NCI-H2171 (cell line): ENCODE measurements at places on chromosomes 6 and 20.

DNA sequence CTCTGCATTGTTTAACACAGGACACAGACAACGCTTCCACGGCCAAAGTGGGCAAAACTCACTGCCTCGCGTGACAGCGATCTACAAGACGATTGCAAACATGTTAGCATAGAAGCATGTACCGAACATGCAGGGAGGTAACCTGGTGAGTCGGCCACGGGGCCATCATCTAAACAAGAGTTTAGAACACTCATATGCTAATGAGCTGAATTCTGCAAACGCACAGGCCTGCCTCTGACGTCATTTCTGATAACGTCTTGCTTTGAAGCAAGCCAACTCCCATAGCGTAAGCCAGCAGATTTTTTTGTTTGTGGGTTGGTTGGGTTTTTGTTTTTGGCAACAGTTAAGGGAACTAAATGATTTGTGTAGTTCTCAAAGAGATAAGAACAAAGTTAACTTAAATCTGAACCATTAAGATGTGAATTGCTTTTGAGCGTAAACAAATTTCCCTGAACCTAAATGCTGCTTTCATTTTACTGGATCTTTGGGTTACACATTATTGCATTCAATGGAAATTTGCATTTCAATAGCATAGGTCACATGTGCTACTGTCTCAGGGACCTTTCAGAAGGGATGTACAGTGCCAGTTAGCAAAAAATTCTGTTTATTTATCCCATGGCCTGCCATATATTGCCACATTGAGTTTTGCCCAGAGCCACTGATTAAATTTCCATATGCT is 184.5 kb upstream of the PDE10A start:
- no peak for DNase-seq

- no peak for DNase-seq
Measured at GRCh38 chr20:22320245-22320915, 264.0 kb downstream of the FOXA2 start.

DNA sequence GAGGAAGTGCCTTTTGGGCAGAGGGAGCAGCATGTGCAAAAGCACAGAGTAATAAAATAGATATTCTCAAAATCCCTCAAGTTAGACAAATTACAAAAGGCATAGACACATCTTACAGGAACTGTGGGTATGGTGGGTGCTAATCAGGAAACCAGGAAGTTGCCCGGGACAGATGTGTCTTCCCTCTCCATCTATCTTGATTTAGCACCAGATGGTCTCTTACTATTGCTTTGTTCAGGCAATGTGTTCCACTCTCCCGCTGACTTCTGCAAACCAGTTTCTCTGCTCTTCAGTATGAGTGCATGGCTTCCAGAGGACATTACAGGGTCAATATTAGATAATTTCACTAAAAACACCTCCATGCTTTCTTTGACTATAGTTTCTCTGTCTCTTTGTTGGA is 13.2 kb downstream of the CITED2 start:
- peak; percentile 37 for DNase-seq

DNA sequence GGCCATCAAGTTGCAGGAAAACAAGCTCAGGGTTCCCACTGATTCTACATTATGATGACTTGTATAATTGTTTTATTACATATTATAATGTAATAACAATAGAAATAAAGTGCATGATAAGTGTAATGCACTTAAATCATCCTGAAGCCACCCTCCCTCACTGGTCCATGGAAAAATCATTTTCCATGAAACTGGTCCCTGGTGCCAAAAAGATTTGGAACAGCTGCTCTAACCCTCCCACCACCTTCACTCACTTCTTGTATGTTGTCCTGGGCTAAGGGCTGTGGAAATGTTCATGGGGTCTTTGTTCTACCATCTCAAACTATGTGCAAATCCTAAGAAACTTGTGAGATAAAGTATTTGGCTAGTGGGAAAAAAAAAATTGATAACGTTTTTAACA is 133.8 kb downstream of the LRRC1 start:
- no peak for DNase-seq

GRCh38 chr20:32125506-32125905 is 16.0 kb downstream of the TM9SF4 start:
- DNase-seq, result no peak

- no peak for DNase-seq
Measured at GRCh38 chr20:14888134-14888533, 550.7 kb upstream of the FLRT3 start.

DNA sequence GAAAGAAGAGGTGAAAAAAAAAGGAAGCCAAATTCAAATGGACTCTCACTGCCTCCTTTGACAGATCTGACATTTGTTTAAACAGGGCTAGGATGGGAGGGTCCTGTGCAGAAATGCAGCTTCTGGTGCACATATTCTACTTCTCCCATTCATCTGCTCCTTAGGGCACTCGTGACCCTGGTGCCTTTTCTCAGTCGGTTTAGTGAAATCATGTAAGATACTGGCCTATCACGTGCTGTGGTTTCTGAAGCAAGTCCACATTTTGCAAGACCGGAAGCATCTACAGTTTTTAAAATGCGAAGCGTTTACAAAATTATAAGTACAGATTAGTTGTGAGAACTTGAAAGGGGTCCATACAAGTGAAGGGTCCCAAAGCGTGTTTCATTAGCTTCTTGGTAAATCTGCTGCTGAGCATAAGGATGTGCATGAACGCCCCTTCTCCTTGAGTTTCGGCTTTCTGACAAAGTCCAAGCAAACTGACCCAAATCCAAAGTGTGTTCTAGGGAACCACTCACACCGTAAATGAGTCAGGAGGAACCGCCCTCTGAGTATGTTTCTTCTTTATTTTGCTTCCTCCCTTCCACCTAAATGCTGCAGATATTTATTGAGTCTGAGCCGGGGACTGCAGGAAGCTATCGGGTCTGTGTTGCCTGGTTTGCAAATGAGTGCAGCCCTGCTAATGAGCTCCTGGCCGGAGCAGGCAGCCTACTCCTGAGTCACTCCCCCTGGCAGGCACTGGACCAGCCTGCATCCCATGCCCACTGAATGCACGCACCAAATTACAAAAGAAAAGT is 323.8 kb upstream of the JARID2 start:
- DNase-seq, result no peak

GRCh38 chr20:62104791-62105345 is 17.4 kb upstream of the LSM14B start:
- DNase-seq, result no peak

- DNase-seq, result no peak
Measured at GRCh38 chr6:13454286-13455221, 32.8 kb downstream of the GFOD1 start.

DNA sequence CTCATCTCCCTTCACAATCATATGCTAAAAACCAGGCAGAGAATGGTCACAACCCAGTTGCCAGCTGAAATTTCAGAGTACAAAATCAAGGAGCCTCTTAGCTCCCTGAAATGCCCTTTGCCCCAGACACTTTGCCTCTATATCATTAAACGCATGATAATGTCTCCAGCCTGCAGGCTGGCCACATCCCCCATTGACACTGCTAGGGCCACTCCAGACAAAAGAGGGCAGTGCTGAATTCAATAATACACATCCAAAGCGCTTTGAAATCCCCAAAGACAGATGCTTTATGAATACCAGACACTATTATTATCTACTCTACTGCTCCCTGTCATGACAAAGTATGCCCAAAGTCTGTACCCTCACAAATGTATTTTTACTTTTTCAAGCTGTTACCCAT is 348.3 kb upstream of the POU3F2 start:
- no peak for DNase-seq

DNA sequence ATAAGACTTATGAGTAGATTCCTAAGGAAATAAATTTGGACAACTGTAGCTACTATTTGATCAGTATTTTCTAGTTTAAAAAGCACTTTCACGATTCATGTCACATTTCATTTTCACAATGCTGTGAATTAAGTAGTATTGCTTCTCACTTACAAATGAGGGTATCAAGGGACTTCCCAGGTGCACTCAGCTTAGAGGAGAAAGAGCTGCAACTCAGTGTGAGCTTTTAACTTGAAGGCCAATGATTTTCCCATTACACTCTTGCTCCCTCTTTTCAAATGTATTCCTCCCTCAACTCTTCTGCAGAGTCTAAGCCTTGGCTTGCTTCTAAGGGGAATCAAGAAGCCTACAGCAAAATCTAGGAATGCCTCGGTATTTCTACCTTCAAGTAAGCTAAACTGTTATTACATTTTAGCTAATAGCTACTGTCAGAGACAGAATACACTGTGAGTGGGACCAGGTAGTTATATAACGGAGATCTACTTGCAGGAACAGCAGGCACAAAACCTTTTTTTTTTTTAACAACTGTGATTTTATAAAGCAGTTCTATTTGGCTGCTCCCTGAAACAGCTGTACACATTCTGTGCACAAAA is 339.0 kb downstream of the SYNE1 start:
- DNase-seq, result no peak

GRCh38 chr6:107064579-107065065 is 36.6 kb downstream of the MTRES1 start:
- DNase-seq, result no peak

- no peak for DNase-seq
Measured at GRCh38 chr6:97850458-97851212, 567.6 kb upstream of the MMS22L start.

- DNase-seq, result no peak
Measured at GRCh38 chr6:42745083-42745639, 742 bp downstream of the TBCC start.

DNA sequence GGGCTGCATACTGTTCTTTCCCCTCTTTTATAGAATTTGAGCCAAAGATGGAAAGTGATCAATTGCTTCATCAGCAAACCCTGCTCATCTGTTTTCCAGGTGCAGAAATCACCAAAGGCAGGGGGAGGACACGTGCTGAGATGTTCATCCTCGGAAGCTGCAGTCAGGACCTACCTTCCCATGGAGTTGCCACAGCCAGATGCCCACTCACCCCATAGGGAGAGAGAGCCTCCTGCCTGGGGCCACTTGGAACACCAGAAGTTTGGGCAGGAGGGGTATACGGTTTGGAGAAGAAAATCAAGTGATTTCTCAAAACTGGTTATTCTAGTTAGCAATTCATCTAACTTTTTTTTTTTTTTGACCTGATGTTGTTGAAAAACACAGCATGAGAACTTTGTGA is 5.3 kb upstream of the CST7 start:
- DNase-seq, result no peak

DNA sequence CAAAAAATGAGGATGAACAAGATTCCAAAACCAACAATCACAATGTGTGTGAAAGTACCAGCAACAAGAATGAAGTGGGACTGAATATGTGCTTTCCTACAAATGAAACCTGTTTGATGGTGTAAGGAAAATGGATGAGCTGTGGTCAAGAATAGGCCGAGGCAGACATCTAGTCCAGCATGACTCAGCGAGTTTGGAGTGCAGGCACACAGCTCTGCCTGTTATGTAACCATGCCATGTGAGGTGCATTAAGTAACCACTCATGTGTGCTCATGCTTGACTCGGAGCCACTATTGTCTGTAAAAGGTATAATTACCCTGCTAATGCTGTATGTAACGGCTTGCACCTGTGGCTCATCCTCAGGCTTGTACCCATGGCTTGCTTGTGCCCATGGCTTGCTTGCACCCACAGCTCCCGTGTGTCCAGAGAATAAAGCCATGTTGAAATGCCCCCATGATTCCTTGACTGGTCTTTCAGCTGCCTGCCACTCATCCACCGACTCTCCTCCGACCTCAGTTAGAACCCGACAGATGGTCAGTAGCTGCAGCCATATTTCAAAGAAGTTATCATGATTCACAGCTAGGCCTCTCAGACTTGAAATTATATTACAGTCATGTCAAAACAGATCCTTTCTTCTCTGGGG is 98.7 kb downstream of the BACH2 start:
- peak; percentile 10 for DNase-seq

GRCh38 chr6:142242269-142242668 is 59.5 kb upstream of the ADGRG6 start:
- DNase-seq, result no peak

GRCh38 chr20:57236813-57237584 is 29.4 kb downstream of the BMP7 start:
- DNase-seq, result no peak

GRCh38 chr20:62021793-62022385 is 43.8 kb downstream of the TAF4 start:
- DNase-seq, result no peak

- no peak for DNase-seq
Measured at GRCh38 chr6:112485827-112486212, 138.7 kb downstream of the RFPL4B start.

- no peak for DNase-seq
Measured at GRCh38 chr6:87176493-87176892, 21.1 kb downstream of the ZNF292 start.

DNA sequence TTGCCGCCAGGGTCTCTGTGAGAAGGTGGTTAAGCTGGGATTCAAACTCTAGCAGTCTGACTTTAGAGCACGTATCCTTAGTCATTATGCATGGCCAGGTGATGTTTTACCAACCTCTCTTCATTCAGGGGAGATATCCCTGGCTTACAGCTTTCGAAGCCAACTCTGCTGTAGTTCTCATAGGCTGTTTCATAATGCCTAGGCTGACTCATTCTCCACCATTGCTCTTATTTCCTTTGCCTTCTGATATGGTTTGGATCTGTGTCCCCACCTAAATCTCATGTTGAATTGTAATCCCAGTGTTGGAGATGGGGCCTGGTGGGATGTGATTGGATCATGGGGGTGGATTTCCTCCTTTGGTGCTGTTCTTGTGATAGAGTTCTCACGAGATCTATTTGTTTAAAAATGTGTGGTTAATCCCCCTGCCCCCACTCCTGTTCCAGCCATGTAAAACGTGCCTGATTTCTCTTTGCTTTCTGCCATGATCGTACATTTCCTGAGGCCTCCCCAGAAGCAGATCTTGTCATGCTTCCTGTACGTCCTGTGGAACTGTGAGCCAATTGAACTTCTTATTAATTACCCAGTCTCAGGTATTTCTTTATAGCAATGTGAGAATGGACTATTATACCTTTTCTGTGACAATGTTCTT is 94.6 kb upstream of the MAN1A1 start:
- no peak for DNase-seq

- DNase-seq, result no peak
Measured at GRCh38 chr20:59163631-59164530, at the start of gene ZNF831. Gene ZNF831 (plus strand): TSS chr20:59163821. CDS start chr20:59191020, 27,199 bp downstream.

DNA sequence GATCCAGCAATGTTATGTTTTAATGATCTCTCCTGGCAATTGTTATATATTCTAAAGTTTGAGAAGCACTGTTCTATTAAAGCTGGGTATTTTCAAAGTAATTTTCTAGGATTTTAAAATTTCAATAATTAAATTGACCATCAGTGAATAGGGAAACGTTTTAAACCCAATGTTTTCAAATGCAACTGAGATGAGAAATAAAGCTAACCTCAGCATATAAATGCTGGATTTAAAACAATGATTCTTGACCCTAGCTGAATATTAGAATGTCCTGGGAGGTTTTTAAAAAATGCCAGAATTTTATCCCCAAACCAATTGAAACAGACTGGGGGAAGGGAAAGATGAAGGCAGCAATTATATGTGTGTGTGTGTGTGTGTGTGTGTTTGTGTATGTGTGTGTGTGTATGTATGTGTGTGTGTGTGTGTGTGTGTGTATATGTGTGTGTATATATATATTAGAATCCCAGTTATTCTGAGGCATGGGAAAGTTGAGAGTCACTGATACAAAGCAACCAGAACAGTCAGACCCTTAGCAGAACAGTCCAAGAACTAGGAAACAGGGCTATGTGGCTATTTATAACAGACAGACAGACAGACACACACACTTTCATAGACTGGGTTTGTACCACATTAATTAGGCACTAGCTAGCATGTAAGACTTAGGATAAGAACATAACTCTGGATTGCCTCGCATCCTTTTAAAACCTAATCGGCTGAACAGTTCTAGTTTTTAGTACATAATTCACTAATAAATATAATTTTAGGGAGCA is 107.8 kb downstream of the MAN1A1 start:
- DNase-seq, result no peak
